ENCODE measurements at places on chromosomes 12 and 14. TPM values are rescaled to one million over a fixed set of nuclear protein-coding genes. Genes with fewer than 3 reads are reported as not detected.

DNA sequence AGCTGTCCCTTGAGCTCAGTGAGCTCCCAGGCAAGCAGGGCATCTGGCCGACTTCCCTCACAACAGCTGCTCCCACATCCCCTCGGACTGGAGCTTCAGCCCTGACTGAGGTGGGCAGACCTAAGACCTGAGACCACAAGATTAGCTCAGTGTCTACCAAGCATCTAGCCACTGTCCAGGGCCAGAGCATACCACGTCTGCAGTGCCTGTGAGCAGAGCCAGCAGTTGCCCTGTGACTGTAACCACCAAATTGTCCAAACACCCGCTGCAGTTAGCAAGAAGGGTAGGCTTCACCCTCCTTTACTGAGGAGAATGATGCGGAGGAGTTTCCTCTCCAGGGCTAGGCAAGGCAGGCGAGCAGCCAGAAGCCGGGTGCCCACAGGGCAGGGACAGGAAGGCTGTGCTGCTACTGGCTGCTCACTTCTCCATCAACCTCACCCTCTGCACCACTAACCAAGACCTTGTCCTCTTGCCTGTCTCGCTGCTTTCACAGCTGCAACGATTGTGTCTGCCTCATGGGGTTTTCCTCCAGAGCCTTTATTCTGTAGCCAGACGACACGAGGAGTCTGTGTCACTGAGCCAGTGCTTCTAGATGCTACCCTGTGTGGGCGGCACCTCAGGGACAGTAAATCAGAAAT, 53.9 kb downstream of the ANAPC7 start:
- no peak overlapping the region for H3K4me3 ChIP-seq
- H3K36me3 ChIP-seq: peaks cover 23% of the 10 kb centered on the region
- H3K27ac ChIP-seq: no peak overlapping the region
- no peaks in the 10 kb centered on the region for H3K27me3 ChIP-seq

- H3K36me3 ChIP-seq: peaks cover 23% of the 10 kb centered on the region
- peaks cover 3% of the 10 kb centered on the region for H3K4me1 ChIP-seq
- H3K27ac ChIP-seq: no peak overlapping the region
- no peak for DNase-seq
- H3K27me3 ChIP-seq: no peaks in the 10 kb centered on the region
Measured at GRCh38 chr14:88421286-88421685, 35.8 kb downstream of the SPATA7 start.

MTRFR gene
- total RNA-seq: 12.7 TPM

ZNF385A gene
- 7.2 TPM for total RNA-seq

All from neural progenitor cell (in vitro differentiated cells).